Globus pallidus (tissue), 1 donor: ENCODE measurements at places on chromosomes 2 and 18.

GRCh38 chr2:73059106-73059505 lies 12.4 kb downstream of the SFXN5 start:
- DNase-seq, result peak; percentile 83

- no peak for DNase-seq
Measured at GRCh38 chr2:178530625-178531142, 50.4 kb downstream of the PLEKHA3 start.

DNA sequence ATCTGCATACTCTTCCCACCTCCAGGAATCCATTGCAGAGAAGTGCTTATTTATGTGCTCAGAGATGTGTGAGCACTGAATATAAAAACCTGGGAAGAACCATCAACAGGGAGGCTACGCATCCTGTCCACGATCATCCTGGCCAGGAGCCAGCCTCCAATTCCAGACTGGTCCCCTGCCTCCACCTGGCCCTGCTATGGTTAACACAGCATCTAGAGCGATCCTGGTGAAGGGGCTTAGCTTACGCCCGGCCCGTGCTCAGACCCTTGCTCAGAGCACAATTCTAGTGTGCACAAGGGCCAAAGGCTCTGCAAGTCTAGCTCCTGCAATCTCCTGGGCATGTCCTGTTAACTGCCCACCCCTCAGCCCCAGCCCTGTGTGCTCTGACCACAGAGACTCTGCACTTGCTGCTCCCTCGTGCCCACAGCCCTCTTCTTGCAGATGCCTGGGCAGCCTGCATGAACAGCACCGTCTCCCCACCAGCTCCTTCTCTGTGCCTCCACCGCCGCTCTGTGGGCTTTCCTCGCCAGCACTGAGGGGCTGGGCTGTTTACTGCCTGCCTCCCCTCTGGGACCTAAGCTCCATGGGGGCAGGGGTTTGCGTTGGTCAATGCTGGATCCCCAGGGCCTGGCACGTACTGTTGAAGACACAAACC lies 6.5 kb downstream of the PER2 start:
- no peak for DNase-seq

- DNase-seq, result no peak
Measured at GRCh38 chr18:14961991-14962390, 214.0 kb downstream of the ANKRD30B start.

- DNase-seq, result no peak
Measured at GRCh38 chr2:240135706-240136012, 446 bp downstream of the COPS9 start.

DNA sequence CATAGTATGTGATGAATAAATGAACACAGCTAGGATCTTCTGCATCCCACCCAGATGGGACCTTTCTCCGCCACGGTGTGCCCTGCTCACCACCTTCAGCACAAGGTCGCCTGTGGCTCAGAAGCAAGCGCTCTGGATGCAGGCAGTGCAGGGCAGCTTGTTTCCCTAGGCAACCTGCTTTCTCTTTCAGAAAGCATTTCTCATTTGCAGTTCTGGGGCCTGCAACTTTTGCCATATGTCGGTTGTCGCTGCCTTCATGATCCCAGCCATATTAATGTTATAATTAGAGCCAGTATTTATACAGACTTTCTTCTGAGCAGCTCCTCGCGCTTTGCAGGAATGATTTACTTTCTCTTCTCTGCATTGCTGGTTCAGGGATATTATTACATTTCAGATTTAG lies 692.8 kb downstream of the RNF144A start:
- DNase-seq, result no peak

GRCh38 chr2:216319771-216320170 lies 52.5 kb downstream of the MARCHF4 start:
- no peak for DNase-seq

GRCh38 chr2:232488097-232488711 lies 570 bp upstream of the ECEL1 start:
- DNase-seq, result no peak

DNA sequence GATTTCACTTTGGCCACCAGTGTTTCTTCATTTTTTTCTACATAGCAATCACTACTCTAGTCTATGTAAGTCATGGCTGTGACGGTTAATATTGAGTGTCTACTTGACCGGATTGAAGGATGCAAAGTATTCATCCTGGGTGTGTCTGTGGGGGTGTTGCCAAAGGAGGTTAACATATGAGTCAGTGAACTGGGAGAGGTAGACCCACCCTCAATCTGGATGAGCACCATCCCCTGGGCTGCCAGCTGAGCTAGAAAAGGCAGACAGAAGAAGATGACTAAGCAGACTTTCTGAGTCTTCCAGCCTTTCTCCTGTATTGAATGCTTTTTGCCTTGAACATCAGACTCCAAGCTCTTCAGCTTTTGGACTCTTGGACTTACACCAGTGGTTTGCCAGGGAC lies 265.0 kb upstream of the SLC8A1 start:
- no peak for DNase-seq

DNA sequence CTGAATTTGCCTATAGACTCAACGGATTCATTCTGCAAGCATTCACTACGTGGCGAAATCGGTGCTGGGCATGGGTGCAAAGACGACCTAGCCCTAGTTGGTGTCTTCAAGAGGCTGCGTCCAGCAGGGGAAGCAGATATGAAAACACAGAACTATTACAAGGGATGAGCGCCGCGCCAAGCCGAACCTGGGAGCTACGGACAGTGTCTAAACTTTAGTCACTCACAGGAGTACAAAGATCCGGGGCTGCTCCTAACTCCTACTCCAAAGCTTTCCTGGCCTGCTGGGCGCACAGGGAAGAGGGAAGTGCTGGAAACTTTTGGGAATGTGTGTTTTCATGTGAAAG lies 732 bp upstream of the ANXA4 start:
- no peak for DNase-seq

GRCh38 chr2:15177103-15177502 lies 384.0 kb downstream of the NBAS start:
- DNase-seq, result no peak

DNA sequence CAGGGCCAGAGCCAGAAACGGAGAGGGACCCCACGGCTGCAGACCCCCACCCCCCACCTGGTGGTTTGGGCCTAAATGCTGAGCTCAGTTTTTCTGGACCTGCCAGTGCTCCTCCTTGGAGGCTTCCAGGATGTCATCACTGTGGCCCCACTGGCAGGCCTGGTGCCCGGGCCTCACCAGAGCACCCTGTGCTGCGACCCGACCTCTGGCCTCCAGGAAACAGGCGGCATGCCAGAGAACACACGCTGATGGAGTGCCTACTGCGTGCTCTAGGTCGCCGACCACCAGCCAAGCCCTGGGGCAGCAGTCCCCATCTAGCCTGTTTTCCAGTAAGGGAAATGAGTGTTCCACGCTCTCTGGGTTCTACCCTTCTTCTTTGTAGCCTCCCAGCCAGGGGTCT lies 33.8 kb downstream of the HS6ST1 start:
- no peak for DNase-seq

DNA sequence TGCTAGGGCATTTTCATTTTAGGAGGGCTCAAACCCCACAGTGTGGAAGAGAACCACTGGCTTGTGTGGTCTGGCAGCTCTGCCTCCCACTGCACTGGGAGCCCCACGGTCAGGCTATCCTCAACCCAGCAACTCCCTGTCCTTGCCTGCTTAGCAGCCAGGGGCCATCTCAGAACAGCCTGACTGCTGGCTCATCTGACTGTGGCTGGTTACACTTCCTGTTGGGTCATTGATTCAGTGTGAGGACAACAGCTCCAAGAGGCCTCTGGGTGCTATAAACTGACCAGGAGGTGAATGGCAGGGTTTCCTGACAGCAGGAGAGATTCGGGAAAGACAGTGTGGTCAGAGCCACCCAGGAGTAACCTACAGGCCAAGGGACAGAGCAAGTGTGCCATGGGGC lies 40.1 kb downstream of the AMER3 start:
- no peak for DNase-seq

DNA sequence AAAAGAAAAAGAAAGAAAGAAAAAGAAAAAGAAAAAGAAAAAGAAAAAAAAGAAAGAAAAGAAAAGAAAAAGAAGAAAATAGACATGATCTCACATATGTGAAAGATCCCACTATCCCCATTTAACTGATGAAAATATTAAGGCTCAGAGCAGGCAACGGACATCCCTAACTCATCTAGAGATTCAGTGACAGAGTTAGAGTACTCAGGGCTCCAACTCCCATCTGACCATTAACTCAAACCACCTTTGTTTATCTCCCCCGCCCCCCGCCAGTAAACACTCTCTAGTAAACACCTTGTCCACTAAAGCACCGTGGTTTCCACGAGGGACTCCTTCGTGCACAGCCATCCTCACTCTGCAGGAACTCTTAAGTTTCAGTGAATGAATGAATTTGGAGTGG lies 142.9 kb downstream of the TGIF1 start:
- no peak for DNase-seq

GRCh38 chr18:35466815-35467623 lies 30.7 kb downstream of the INO80C start:
- DNase-seq, result no peak

DNA sequence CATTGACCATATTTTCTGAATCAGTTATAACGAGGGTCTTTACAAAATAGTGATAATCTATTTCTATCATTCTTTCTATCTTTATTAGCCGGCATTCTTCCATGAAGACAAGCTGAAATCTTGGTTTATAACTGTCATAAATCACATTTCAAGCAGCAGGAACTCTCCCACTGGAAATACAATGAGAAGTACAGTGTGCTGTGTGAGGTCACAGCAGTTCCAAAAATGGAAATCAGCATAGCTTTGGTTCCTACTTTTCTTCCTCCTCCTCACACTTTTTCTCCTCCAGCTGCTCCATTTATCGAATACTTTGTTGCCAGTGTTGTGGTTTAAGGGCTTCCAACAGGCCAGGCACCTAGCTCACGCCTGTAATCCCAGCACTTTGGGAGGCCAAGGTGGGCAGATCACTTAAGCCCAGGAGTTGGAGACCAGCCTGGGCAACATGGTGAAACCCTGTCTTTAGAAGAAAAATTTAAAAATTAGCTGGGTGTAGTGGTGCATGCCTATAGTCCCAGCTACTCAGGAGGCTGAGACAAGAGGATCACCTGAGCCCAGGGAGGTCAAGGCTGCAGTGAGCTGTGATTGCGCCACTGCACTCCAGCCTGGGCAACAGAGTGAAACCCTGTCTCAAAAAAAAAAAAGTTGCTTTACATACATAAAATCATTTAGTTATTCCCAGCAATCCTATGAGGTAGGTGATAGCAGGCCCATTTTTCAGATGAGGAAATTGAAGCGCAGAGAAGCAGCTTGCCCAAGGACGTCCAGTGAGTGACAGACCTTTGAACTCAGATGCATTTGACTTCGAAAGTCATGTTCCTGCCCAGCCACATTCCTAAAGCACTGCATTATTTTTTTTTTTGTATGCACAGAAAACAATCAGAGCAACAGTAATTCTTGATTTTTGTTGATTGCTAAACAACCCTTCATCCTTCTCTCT lies 34.0 kb upstream of the GPR55 start:
- DNase-seq, result no peak
